ENCODE measurements at places on chromosomes 4 and X. TPM values are rescaled to one million over a fixed set of nuclear protein-coding genes. Genes with fewer than 3 reads are reported as not detected.

The GRIA3 gene
- not detected for total RNA-seq

The MAGEB10 gene
- not detected for total RNA-seq

The TMEM271 gene
- total RNA-seq = 3.6 TPM

DNA sequence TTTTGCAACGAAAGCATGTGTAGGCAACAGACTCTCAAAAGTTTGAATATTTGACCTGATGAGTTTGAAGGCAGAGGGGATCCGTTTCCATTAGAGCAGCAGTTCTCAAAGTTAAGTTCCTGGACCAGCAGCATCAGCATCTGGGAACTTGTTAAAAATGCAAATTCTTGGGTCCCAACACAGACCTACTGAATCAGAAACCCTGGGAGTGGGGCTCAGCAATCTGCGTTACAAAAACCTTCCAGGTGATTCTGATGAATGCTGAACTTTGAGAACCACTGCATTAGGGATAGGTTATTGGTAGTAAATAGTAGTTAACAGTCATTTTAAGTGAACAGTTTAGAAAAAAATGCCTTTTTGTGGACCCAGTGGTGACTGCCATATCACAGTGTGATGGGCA lies 98.8 kb downstream of the PDE5A start:
- no peaks in the 10 kb centered on the region for H3K36me3 ChIP-seq
- no peaks in the 10 kb centered on the region for H3K4me1 ChIP-seq
- no peaks in the 10 kb centered on the region for H3K27me3 ChIP-seq

- no peak within 1 kb of the TSS for H3K27ac ChIP-seq
- H3K27me3 ChIP-seq = no peaks in the 10 kb centered on the region
- H3K36me3 ChIP-seq = no peaks in the 10 kb centered on the region
- DNase-seq = peak; percentile 60
Measured at GRCh38 chrX:100643956-100644860, at the start of gene SRPX2. SRPX2 (plus strand) TSS chrX:100644199; CDS start chrX:100646323, 2,124 bp downstream.

GRCh38 chr4:152359208-152360044 lies 176.5 kb downstream of the FBXW7 start:
- no peaks in the 10 kb centered on the region for H3K36me3 ChIP-seq
- H3K4me3 ChIP-seq = no peak overlapping the region
- no peaks in the 10 kb centered on the region for H3K4me1 ChIP-seq
- H3K27ac ChIP-seq = no peak overlapping the region
- H3K27me3 ChIP-seq = no peaks in the 10 kb centered on the region

The KLHL4 gene
- total RNA-seq = 0.34 TPM

The CENPVL3 gene
- 21.7 TPM for total RNA-seq

- no peaks in the 10 kb centered on the region for H3K27me3 ChIP-seq
- H3K36me3 ChIP-seq = no peaks in the 10 kb centered on the region
- H3K4me1 ChIP-seq = no peaks in the 10 kb centered on the region
- no peak overlapping the region for H3K27ac ChIP-seq
- no peak overlapping the region for H3K4me3 ChIP-seq
Measured at GRCh38 chr4:43243433-43244116, 351.1 kb downstream of the GRXCR1 start.

The XPNPEP2 gene
- not detected for total RNA-seq

- no peaks in the 10 kb centered on the region for H3K36me3 ChIP-seq
- no peak overlapping the region for H3K27ac ChIP-seq
- no peak overlapping the region for H3K4me3 ChIP-seq
- peaks cover 4% of the 10 kb centered on the region for H3K4me1 ChIP-seq
- H3K27me3 ChIP-seq = no peaks in the 10 kb centered on the region
- no peak for DNase-seq
Measured at GRCh38 chrX:50874876-50875275, 35.7 kb upstream of the BMP15 start.

- H3K27me3 ChIP-seq = peaks cover 3% of the 10 kb centered on the region
- DNase-seq = peak; percentile 45
- H3K4me1 ChIP-seq = no peaks in the 10 kb centered on the region
- no peak overlapping the region for H3K4me3 ChIP-seq
Measured at GRCh38 chrX:38654302-38654701, 93.0 kb downstream of the TSPAN7 start.

- no peak overlapping the region for H3K4me3 ChIP-seq
- H3K4me1 ChIP-seq = no peaks in the 10 kb centered on the region
Measured at GRCh38 chr4:29009908-29010307, 1710.3 kb upstream of the PCDH7 start.

DNA sequence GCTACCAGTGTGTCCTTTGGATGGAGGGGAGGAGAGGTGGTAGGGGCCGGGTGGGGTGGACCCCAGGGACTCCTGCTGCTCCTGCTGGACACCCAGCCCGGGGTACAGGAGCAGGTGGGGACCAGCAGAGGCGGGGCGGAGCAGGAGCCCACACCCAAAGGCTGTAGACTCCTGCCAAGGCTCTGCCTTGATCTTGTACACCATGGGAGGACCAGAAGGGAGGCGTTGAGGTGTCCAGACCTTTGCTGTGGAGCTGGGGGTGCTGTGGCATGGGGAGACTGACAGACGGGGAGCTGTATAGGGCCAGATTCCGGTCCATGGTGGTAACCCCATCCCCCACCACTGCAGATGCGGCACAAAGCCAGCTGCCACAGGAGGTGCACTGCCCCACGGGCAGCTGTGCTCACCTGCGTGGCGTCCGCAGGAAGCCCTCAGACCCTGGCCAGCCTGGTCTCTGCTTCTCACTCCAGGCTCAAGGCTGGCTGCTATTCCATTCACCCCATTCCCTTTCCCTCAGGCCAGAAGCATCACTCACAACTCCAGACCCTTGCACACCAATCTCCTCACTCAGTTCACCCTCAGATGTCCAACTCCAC lies 5.0 kb upstream of the SLC26A1 start:
- DNase-seq = no peak
- H3K4me3 ChIP-seq = no peak overlapping the region
- H3K27me3 ChIP-seq = peaks cover 67% of the 10 kb centered on the region
- no peaks in the 10 kb centered on the region for H3K36me3 ChIP-seq
- H3K4me1 ChIP-seq = peaks cover 13% of the 10 kb centered on the region

The ZFP92 gene
- 0.55 TPM for total RNA-seq

- no peaks in the 10 kb centered on the region for H3K4me1 ChIP-seq
- no peak overlapping the region for H3K4me3 ChIP-seq
- H3K36me3 ChIP-seq = no peaks in the 10 kb centered on the region
- no peaks in the 10 kb centered on the region for H3K27me3 ChIP-seq
- peak; percentile 44 for DNase-seq
- H3K27ac ChIP-seq = no peak overlapping the region
Measured at GRCh38 chr4:7120341-7120740, 52.5 kb upstream of the GRPEL1 start.

The CENPC gene
- 11.8 TPM for total RNA-seq

DNA sequence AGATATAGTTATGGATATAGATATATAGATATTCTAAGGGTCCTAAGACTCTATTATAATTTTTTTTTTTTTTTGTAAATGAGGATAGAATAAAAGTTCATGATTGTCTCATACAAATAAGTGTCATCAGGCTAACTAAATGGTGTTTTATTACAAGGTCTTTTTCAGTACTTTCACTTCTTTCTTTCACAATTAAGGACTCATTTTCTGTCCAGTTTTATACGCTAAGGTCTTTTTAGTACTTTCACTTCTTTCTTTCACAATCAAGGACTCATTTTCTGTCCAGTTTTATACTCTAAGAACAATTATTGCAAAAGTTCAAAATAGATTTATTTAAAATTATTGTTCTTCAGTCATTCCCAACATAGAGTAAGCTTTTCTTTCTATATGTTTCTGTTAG lies 32.7 kb downstream of the RUFY3 start:
- H3K27me3 ChIP-seq = no peaks in the 10 kb centered on the region
- H3K4me3 ChIP-seq = no peak overlapping the region
- no peak overlapping the region for H3K27ac ChIP-seq
- no peaks in the 10 kb centered on the region for H3K4me1 ChIP-seq
- no peaks in the 10 kb centered on the region for H3K36me3 ChIP-seq
- no peak for DNase-seq

The CFAP99 gene
- not detected for total RNA-seq

The GDPD2 gene
- total RNA-seq = 0.84 TPM

DNA sequence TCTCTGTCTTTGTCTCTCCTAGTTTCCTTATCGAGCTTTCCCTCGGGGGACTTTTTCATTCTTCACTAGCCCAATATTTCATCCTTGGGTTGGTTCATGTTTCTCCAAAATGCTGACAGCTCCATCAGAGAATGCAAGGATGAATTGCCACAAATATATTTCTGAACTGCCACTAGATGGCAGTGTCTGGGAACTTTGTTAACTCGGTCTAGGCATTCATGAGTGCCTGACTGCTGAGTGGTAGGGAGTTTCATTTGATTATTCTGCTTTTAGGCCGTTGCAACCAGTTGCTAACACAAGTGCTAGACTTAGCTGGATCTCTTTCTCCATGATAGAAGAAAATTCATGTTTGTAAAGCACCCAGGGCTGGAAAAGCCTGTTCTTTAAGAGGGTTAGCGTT lies 73.5 kb upstream of the RAP2C start:
- H3K27ac ChIP-seq = no peak overlapping the region
- peak; percentile 63 for DNase-seq
- no peaks in the 10 kb centered on the region for H3K27me3 ChIP-seq
- no peaks in the 10 kb centered on the region for H3K4me1 ChIP-seq

DNA sequence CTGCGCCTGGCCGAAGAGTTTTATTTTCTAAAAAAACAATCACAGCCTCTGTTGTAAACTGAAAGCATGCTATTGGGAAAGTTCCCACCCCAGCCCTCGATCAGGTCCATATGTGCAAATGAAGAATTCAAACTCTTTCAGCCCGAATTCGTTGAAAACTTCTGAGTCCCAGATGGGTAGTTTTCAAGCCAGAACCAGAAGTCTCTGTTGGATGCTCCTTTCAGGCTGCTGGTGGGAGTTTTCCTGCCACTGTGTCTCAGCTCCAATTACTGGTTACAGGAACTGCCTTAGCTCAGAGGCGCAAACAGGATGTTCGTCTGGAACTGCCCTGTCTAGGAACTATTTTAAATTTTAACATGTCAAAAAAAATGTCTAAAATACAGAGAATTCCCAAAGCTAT lies 9.3 kb upstream of the ALG13 start:
- no peaks in the 10 kb centered on the region for H3K4me1 ChIP-seq
- no peak overlapping the region for H3K27ac ChIP-seq
- H3K36me3 ChIP-seq = no peaks in the 10 kb centered on the region
- no peak for DNase-seq
- H3K4me3 ChIP-seq = no peak overlapping the region
- H3K27me3 ChIP-seq = no peaks in the 10 kb centered on the region

GRCh38 chr4:151436093-151436518 lies 27.1 kb downstream of the FHIP1A start:
- H3K36me3 ChIP-seq = no peaks in the 10 kb centered on the region
- H3K27me3 ChIP-seq = no peaks in the 10 kb centered on the region
- H3K4me1 ChIP-seq = no peaks in the 10 kb centered on the region
- H3K4me3 ChIP-seq = no peak overlapping the region

DNA sequence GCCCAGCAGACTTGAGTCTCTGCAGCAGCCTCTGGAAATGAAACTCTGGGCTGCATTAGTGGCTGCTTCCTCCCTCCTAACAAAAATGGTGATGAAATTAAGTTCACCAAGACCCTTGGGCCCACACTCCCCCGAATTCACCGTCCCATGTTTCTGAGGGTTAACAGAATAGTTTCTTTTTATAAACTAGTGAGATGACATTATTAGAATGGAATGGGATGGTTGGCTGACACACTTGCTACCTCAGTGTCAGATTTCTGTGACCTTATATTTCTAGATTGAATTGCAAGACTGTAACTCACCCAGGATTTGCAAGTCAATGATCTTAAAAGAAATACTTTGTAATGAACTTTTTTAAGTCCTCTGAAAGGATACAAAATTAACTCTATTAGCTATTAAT lies 127.1 kb downstream of the SHROOM3 start:
- DNase-seq = no peak
- no peaks in the 10 kb centered on the region for H3K4me1 ChIP-seq
- no peaks in the 10 kb centered on the region for H3K27me3 ChIP-seq
- no peak overlapping the region for H3K27ac ChIP-seq

DNA sequence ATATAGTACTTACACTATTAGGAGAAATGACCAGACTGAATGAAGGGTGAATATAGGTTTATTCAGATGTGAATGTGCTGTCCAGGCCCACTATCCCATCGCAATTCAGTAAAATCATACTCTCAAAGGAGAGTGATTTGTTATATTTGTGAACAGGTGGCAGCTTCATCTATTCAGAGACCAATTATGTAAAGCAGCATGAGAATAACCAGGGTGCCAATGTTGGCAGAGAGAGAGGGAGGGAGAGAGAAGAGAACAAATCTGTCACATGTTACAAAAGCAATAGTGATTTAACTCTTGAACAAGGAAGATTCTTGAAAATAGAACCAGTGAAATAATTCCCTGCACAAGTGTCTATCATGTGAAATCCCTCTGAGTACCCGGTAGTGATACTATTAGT lies 38.9 kb upstream of the TLL1 start:
- H3K27ac ChIP-seq = no peak overlapping the region
- no peak overlapping the region for H3K4me3 ChIP-seq
- no peaks in the 10 kb centered on the region for H3K36me3 ChIP-seq
- no peaks in the 10 kb centered on the region for H3K4me1 ChIP-seq
- H3K27me3 ChIP-seq = no peaks in the 10 kb centered on the region

- H3K4me3 ChIP-seq = no peak overlapping the region
- no peaks in the 10 kb centered on the region for H3K36me3 ChIP-seq
- no peaks in the 10 kb centered on the region for H3K27me3 ChIP-seq
- no peaks in the 10 kb centered on the region for H3K4me1 ChIP-seq
Measured at GRCh38 chrX:10231461-10231860, 74.7 kb downstream of the CLCN4 start.

DNA sequence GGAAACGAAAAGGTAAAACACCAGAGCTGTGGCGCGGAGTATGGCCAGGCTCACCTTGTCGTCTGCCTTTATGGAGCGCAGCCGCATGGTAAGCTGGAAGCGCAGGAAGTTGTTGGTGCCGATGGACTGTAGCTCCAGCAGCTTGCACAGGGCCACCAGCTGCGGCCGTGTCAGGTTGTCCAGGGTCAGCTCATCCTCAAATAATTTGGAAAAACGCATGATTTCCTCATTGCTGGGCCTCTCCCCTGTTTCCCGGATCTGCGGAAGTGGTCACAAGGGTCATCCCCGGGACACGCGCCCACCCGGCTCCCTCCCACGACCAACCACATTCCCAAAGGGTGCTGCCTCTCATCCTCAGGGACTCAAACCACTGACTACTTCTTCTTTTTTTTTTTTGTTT lies 23.3 kb downstream of the LETM1 start:
- H3K27me3 ChIP-seq = no peaks in the 10 kb centered on the region
- H3K36me3 ChIP-seq = peaks cover 58% of the 10 kb centered on the region
- no peak overlapping the region for H3K4me3 ChIP-seq
- no peaks in the 10 kb centered on the region for H3K4me1 ChIP-seq
- H3K27ac ChIP-seq = no peak overlapping the region

- no peak for DNase-seq
- H3K27ac ChIP-seq = no peak overlapping the region
- H3K36me3 ChIP-seq = no peaks in the 10 kb centered on the region
- no peaks in the 10 kb centered on the region for H3K27me3 ChIP-seq
Measured at GRCh38 chr4:55075823-55076716, 49.3 kb downstream of the KDR start.

- H3K36me3 ChIP-seq = no peaks in the 10 kb centered on the region
- H3K27me3 ChIP-seq = no peaks in the 10 kb centered on the region
- no peaks in the 10 kb centered on the region for H3K4me1 ChIP-seq
- H3K27ac ChIP-seq = no peak overlapping the region
- no peak overlapping the region for H3K4me3 ChIP-seq
Measured at GRCh38 chr4:78695910-78696309, 80.2 kb upstream of the BMP2K start.

- peaks cover 15% of the 10 kb centered on the region for H3K4me1 ChIP-seq
- H3K27ac ChIP-seq = no peak overlapping the region
- no peaks in the 10 kb centered on the region for H3K27me3 ChIP-seq
- DNase-seq = no peak
Measured at GRCh38 chr4:105158837-105159236, 12.2 kb downstream of the TET2 start.
